Stimulated activated CD8-positive, alpha-beta memory T cell treated with anti-CD3 and anti-CD28 coated beads, Interleukin-4, amount 100 ng/mL, for 48 hours (primary cell): ENCODE measurements at places on chromosomes 11 and 22.

DNA sequence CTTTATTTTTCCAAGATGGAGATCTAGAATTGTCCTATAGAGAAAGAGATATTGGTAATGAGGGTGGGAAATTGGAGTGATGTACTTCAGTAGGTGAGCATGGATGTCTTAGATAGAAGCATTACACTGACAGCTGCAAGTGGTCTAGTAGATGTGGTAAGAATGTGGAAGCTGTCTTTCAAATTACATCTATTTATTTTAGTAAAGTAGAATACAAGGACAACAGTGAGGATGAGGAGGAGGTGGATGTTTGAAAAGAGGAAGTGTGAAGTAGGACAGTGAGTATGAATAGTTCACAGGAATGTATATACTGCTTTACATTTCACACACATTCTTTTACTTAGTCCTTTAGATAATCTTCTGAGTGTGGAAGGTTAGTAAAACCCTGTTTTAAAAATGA is 64.2 kb downstream of the HIPK3 start:
- no peak for DNase-seq

- DNase-seq, result no peak
These were observed 55.7 kb upstream of the EMID1 start for GRCh38 chr22:29149841-29150555.

DNA sequence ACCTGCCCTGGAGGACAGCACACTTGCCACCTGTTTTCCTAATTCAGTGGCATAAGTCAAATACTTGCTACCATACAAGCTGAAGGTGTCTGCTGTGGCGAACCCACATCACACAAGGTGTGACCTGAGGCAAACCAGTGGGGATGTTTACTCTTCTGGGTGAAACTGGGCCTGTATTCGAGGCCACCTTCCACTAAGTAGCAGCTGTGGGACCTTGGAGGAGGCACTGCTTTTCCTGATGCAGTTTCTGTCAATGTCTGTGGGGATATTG is 927.4 kb downstream of the BRD1 start:
- DNase-seq, result no peak

DNA sequence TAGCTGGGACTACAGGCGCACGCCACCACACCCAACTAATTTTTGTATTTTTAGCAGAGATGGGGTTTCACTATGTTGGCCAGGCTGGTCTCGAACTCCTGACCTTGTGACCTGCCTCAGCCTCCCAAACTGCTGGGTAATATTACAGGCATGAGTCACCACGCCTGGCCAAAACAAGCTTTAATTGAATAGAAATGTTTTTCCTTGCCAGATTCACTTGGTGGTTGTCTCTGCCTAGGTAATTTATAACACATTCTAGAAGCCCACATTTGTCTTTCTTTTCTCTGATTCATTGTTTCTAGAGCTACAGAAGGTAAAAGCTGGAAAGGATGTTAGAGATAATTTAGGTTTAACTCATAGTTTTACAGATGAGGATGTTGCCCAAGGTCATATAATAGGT is 41.3 kb downstream of the CECR2 start:
- DNase-seq, result no peak
